Stimulated activated CD8-positive, alpha-beta memory T cell treated with anti-CD3 and anti-CD28 coated beads, Interleukin-7, amount 100 ng/mL, for 48 hours (primary cell): ENCODE measurements at places on chromosomes 6 and 20.

GRCh38 chr20:48008850-48009515 lies 223.7 kb upstream of the SULF2 start:
- DNase-seq = no peak

DNA sequence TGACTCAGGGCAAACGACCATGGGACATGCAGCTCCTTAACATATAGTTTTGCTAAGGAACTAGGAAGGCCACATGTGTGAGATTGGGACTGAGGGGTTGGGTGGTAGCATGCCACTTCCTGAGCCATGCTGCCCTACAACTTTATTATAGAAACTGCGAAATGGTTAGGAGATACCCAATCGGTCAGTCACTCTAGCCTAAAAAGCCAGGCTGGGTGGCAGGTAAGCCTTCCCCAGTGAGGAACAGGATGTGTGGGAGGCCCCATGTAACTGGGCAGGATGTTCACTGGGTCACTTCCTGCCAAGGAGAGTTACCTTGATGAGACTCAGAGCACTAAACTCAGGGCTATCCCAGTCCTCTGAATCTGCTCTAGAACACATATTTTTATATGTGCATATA lies 123.5 kb downstream of the MAP3K7 start:
- no peak for DNase-seq

- no peak for DNase-seq
Observed at GRCh38 chr6:158856261-158856660, 37.1 kb upstream of the EZR start.

GRCh38 chr20:45999557-46000261 lies 9.0 kb upstream of the MMP9 start:
- DNase-seq = no peak

DNA sequence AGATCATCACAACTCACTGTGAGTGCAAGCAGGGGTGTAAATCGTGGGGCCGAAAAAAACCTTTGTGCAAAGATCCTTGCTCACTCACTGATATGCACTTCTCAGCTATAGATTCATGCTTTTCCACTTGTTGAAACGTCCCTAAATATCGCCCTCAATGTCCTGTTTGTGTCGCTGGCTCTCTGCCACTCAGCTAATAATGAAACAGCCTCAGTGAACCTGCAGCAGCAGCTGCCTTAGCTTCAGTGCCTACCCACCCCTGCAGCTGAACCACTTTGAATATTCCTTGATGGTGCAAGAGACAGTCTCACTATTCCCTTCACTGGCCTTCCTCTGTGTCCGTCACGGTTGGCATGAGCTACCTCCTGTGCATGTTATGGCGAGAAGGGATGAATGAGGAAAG lies 128.9 kb upstream of the NAA20 start:
- no peak for DNase-seq
